Activated CD4-positive, alpha-beta memory T cell treated with anti-CD3 and anti-CD28 coated beads for 36 hours (primary cell): ENCODE measurements at places on chromosomes 16 and 17. TPM values are rescaled to one million over a fixed set of nuclear protein-coding genes. Genes with fewer than 3 reads are reported as not detected.

- peak overlapping the region; percentile 0 for H3K27ac ChIP-seq
- DNase-seq: peak; percentile 79
- H3K4me3 ChIP-seq: peak overlapping the region; percentile 3
- H3K36me3 ChIP-seq: peaks cover 30% of the 10 kb centered on the region
- H3K27me3 ChIP-seq: peaks cover 6% of the 10 kb centered on the region
Measured at GRCh38 chr16:75288596-75289120, 37.2 kb upstream of the BCAR1 start.

The MMP28 gene
- total RNA-seq: not detected

The ABCA6 gene
- total RNA-seq: not detected

- no peak for DNase-seq
- no peak overlapping the region for H3K4me3 ChIP-seq
- H3K27ac ChIP-seq: no peak overlapping the region
- no peaks in the 10 kb centered on the region for H3K36me3 ChIP-seq
- peaks cover 42% of the 10 kb centered on the region for H3K27me3 ChIP-seq
Measured at GRCh38 chr17:79654350-79654959, 43.6 kb upstream of the RBFOX3 start.

DNA sequence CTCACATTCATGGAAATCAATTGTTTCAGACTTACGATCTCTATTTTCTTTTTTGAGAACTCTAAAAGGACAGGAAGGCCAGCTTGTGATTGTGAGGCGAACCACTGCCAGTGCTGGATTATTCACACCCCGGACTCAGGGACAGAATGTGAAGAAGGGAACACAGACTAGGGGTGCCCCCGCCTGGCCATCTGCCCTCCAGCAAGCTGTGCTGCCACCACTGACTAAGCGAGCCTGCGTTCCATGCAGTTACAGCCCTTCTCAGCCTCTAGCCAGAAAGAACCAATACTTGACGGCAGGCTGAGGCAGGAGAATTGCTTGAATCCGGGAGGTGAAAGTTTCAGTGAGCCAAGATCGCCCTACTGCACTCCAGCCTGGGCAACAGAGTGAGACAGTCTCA is 2.8 kb downstream of the HAGH start:
- peaks cover 31% of the 10 kb centered on the region for H3K4me1 ChIP-seq
- no peak overlapping the region for H3K4me3 ChIP-seq
- H3K27ac ChIP-seq: peak overlapping the region; percentile 23
- no peaks in the 10 kb centered on the region for H3K36me3 ChIP-seq
- H3K27me3 ChIP-seq: no peaks in the 10 kb centered on the region

The PROCA1 gene
- total RNA-seq: 4.5 TPM

DNA sequence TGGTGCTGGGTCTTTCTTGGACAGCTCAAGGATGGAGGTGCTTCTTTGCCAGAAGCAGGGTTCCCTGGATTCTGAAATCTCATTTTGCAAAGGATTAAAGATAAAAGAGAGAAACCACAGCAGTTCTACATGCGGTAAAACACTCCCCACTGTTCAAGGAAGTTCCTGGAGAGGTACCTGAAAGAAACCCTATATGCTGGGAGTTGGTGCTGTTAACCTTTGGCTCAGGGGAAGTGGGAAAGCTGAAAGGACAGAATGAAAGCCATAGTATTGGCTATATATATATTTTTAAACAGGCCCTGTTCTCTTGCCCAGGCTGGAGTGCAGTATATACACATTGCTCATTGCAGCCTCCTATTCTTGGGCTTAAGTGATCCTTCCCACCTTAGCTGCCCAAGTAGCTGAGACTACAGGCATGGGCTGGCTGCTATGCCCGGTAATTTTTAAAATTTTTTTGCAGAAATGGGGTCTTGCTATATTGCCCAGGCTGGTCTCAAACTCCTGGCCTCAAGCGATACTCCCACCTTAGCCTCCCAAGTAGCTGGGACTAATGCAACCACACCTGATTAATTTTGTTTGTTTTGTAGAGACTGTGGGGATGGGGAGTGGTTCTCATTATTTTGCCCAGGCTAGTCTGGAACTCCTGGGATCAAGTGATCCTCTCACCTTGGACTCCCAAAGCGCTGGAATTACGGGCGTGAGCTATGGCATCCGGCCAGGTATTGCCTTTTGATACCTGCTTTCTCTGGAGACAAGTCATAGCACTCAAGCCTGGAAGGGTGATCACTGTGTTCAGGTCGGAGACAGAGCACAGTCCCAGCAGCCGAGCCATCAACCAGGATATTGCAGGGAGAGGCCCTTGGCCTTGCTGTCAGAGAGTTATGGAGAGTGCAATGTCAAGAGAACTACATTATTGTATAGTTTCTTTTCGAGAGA is 55.2 kb downstream of the MSI2 start:
- H3K4me1 ChIP-seq: no peaks in the 10 kb centered on the region
- no peaks in the 10 kb centered on the region for H3K27me3 ChIP-seq
- H3K27ac ChIP-seq: no peak overlapping the region
- no peak overlapping the region for H3K4me3 ChIP-seq

DNA sequence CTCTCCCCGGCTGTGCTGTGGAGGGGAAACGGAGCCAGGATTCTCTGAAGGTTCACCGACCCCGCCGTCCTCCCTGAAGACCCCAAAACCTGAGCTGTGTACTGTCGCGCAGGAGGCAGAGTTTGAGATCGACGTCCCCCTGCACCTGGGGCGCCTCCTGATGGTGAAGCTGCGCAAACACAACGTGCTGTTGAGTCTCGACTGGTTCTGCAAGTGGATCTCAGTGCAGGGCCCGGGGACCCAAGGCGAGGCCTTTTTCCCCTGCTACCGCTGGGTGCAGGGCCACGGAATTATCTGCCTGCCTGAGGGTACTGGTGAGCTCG is 62.6 kb upstream of the TEKT1 start:
- H3K4me3 ChIP-seq: no peak overlapping the region
- peak; percentile 59 for DNase-seq
- peaks cover 62% of the 10 kb centered on the region for H3K27me3 ChIP-seq
- no peaks in the 10 kb centered on the region for H3K36me3 ChIP-seq
- H3K27ac ChIP-seq: no peak overlapping the region

GRCh38 chr16:83717814-83718213 is 90.0 kb upstream of the HSBP1 start:
- no peaks in the 10 kb centered on the region for H3K4me1 ChIP-seq
- H3K27me3 ChIP-seq: peaks cover 5% of the 10 kb centered on the region
- no peak for DNase-seq

GRCh38 chr17:8800656-8801055 is 1.5 kb upstream of the MFSD6L start:
- no peak for DNase-seq
- H3K27ac ChIP-seq: no peak overlapping the region
- no peak overlapping the region for H3K4me3 ChIP-seq
- H3K36me3 ChIP-seq: no peaks in the 10 kb centered on the region

The C17orf100 gene
- total RNA-seq: 1.8 TPM

The MRPL58 gene
- total RNA-seq: 57.7 TPM

The ASGR1 gene
- total RNA-seq: 0.76 TPM

DNA sequence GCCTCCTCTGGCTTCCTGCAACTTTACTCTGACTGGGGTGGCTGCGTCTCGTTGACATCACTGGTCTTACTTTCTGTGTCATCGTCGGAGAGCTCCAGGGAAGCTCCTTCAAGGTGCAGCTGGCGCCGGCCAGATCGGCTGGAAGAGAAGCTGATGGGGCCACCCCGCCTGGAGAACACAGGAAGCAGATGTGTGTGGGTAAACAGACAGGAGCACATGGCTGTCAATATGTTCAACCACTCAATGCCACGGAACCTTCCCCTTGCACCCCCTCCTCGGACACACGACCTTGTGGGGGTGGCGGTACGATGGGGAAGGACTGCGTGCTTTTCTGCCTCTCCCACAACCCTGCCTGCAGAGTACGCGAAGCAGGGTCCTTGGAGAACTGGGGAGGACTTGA is 40.1 kb downstream of the NDEL1 start:
- H3K27ac ChIP-seq: no peak overlapping the region
- H3K4me1 ChIP-seq: no peaks in the 10 kb centered on the region
- no peak overlapping the region for H3K4me3 ChIP-seq
- no peaks in the 10 kb centered on the region for H3K27me3 ChIP-seq
- no peak for DNase-seq

- H3K27me3 ChIP-seq: no peaks in the 10 kb centered on the region
- H3K36me3 ChIP-seq: peaks cover 33% of the 10 kb centered on the region
- H3K27ac ChIP-seq: peak overlapping the region; percentile 24
Measured at GRCh38 chr17:81705518-81706231, 2.5 kb downstream of the MRPL12 start.

The UNK gene
- 24.7 TPM for total RNA-seq
